HS-5 (cell line): ENCODE measurements at places on chromosomes 5 and 9.

DNA sequence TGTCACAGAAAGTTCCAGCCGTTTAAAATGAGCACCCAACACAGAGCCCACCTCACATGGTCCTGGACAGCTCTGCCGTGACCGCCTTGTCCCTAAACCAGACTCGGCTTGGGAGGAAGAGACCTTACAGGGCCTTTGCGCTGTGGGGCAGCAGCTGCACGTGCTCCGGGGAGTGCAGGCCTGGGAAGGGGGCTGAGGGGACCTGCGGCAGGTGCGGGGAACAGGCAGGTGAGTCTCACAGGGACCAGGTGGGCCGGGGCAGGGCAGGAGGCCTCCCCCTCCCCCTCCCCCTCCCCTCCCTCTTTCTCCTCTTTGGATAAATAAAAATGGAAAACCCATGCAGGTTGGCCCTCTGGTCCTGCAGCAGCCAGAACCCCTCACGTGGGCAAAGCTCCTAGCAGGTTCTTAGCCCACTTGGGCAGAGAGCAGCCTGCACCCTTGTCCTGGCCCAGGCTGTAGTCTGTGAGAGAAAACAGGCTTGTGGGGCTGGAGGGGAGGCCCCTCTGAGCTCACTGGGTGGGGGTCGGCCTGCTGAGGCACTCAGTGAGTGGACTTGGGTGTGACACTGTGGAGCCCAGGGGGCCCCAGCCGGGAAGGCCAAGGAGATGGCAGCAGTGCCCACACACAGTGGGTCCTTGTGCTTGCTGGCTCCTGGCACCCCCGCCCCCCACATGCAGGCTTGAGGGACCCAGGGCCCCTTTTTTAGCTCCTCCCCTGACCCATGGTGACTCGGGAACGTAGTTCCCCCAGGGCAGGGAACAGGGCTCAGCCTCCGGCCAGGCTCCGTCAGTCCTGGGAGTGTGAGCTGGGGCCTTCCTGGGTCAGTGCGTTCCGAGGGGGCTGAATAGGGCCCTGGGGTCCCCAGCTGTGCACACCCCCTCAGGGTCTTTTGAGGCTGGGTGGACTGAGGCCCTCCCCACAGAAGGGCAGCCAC is 40.0 kb upstream of the CACNA1B start:
- no peak for DNase-seq

- DNase-seq: no peak
Measured at GRCh38 chr9:88072831-88073375, 65.4 kb downstream of the SPATA31C2 start.

GRCh38 chr9:91090130-91090410 is 271.6 kb downstream of the AUH start:
- no peak for DNase-seq

DNA sequence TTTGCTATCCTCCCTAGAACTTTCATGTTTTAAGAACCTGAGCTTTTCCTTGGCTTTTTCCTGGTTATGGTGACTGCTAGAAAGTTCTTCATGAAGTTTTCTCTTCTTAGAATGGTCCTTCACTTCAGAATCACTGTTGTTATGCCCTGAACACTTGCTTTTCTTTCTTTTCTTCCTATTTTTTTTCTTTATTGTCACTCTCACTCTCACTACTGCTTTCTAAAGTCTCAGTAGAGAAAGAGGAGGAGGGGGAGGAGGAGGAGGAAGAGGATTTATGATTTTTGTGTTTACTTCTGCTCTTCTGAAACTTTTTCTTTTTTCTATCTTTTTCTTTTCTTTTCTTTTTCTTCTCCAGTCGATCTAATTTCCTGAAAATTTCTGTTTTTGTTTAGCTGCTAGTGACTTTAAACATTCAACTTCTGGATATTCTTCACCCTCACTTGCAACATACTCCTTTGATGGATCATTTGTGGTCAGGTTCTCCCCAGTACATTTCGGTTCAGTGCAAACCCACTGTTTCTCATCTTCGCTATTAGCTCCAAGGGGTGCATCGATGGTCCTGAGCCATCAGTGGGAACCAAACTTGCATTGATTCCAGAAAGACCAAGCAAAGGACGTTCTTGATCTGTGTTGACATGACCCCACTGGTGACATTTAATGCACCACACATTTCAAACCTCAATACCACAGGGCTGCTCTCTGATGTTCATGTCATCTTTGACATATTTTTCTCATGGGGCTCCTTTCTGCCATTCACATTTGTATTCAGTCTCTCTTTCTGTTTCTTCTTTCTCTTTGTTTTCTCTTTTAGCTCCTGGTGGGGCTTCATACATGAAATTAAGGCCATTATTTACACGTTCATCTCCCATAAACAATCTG is 81.6 kb upstream of the HAND1 start:
- DNase-seq: no peak

- no peak for DNase-seq
Measured at GRCh38 chr5:72606525-72606924, 99.3 kb upstream of the ZNF366 start.
